ENCODE measurements at places on chromosomes 4 and X.

DNA sequence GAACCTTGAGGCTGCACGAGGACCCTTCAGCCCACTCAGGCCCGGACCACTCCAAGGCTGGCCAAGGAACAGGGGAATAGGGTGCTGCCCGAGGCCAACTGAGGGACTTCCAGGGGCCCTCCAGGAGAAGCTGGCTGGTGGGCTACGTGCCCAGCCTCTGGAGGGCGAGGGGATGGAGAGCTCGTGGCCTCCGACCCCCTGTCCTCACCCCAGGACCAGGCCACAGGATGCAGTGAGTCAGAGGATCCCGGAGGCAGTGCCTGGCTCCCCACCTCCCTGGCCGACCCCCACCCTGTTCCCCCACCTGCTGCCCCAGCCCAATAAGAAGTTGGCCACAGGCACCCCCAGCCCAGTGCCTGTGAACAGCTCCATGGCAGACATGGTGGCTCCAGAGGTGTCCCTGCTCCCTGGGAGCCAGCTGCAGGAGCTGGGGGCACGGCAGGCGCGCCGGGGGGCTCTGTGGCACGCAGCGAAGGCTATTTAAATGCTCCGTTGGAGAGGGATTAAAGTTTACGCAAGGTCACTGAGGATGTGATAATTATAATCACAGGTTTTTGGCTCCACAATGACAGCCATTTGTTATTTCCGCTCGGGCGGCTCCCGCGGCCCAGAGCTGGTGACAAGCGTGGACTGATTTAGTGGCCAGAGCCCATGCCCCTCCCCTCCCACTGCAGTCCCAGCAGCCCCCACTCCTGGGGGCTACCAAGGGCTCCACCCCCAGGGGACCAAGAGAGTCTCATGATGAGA, 95.7 kb upstream of the NKX1-1 start:
- DNase-seq: peak; percentile 16

- peak; percentile 26 for DNase-seq
Measured at GRCh38 chr4:120052856-120053255, 13.8 kb downstream of the MAD2L1 start.

DNA sequence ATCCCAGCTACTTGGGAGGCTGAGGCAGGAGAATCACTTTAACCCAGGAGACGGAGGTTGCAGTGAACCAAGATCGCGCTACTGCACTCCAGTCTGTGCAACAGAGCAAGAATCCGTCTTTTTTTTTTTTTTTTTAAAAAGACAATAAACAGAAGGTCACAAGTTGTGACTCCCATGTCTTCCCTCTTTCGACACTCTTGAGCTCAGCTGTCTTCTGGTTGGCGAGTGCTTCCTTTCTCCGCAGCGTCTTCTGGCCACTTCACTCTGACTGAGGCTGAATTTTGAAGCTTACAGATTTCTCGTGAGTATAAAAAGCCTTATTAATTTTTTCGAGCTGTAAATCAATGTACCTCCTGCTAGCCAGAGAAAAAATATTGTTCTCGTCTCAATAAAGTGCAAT, 124.9 kb downstream of the STOX2 start:
- DNase-seq: no peak

DNA sequence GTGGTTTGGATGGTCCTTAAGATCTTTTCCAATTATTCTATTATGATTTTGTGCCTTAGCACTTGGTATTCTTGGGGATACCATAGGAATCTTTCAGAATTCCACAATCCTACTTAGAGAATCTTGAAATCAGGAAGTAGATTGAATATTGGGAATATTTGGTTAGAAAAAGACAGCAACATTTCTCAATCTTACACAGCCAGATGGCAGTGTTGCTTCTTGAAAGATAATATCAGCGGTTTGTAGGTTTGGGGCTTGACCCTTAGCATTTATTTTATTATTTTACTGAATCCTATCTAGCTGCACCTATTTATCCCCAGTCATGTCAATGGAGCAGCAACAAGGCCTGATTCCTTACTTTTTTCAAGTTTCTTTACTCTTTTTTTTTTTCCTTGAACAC, 28.6 kb downstream of the MAGEB1 start:
- no peak for DNase-seq

DNA sequence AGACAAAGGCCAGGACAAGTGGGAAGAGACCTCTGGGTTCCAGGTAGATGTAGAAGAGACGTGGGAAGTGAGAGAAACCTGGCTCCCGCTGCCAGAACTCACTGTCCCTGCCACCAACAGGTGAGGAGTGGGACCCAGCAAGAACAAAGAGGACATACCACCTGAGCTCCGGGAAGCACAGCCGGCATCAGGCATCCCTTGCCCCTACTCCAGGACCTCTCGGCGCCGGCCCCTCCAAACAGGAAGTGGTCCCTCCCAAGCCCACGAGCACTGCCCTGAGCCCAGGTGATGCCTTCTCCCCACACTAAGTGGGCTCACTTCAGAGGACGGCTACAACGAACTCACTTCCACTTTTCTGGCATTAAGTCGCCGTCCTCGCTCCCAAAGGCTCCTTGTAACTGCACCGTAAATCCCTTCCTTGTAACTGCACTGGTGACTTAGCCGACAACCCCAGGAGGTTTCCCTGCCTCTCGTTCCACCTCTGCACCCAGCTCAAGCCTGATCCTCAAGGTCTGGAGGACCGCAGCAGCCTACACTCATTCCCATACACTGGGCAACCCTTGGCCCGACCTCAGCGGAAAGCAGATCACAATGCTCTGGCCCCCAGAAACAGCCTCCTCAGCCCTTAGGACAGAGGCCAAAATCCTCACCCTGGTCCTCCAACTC, 8.8 kb downstream of the FAM53A start:
- DNase-seq: no peak

- no peak for DNase-seq
Measured at GRCh38 chrX:46873746-46874145, 36.9 kb downstream of the RP2 start.

- no peak for DNase-seq
Measured at GRCh38 chr4:110905367-110905766, 282.5 kb upstream of the PITX2 start.

DNA sequence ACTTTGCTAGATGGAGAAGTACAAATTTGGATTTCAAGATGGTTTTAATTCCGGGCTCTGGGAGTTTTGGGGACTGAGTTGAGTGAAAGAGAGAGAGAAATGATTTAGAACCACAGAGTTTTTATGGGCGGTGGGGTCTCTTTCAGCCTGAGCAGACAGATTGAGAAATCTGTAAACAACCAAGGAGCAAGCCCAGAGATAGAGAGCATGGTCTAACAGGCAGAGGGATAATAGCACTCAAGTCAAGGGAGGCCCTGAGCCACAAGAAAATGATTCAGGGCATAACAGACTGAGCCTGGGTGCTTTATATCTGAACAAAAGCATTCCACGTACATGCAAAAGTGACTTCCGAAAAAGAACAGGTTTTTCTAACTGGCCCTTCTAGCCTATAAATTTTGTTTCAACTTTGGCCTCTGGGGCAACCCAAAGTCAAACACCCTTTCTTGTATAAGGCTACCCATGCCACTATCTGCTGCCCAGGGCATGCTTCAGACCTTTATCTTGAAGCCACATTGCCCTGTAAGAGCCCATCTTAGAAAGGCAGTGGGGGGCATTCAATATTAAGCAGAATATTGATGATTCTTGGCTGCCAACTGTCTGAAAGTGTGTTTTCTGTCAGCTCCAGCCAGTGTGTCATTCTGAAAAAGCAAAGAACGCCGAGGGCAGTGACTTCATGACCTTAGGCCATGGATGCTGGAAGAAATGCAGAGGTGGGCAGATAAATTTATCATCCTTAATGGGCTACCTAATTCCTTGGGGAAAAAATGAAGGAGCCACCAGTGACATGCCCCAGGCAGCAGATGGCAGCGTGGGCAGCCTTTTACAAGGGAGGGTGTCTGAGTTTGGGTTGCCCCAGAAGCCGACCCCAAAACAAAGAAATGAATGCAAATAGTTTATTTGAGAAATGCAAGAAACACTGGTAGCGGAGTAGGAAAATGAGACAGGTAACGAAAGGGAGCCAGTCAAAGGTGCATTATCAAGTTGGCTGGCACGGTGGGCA, 637.6 kb downstream of the MID1IP1 start:
- DNase-seq: no peak

GRCh38 chr4:11179796-11180195, 248.9 kb downstream of the HS3ST1 start:
- no peak for DNase-seq

DNA sequence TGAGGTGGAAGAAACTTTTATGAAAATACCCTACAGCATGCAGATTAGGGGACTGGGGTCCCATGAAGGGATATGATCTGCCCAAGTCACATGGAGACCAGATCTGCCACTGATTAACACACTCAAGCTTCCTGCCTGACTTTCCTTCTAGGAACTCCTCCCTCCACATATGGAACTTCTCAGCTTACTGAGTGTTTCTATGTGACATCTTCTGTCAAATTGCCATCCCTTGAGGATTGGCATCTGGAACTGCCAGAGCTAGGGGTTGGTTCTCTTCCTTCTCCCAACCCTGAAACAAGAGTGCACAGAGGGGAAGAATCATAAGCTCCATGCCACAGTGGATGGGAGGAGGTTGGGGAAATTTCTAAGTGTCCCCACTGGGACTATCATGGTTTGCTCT, 150.6 kb upstream of the MBNL3 start:
- DNase-seq: no peak

DNA sequence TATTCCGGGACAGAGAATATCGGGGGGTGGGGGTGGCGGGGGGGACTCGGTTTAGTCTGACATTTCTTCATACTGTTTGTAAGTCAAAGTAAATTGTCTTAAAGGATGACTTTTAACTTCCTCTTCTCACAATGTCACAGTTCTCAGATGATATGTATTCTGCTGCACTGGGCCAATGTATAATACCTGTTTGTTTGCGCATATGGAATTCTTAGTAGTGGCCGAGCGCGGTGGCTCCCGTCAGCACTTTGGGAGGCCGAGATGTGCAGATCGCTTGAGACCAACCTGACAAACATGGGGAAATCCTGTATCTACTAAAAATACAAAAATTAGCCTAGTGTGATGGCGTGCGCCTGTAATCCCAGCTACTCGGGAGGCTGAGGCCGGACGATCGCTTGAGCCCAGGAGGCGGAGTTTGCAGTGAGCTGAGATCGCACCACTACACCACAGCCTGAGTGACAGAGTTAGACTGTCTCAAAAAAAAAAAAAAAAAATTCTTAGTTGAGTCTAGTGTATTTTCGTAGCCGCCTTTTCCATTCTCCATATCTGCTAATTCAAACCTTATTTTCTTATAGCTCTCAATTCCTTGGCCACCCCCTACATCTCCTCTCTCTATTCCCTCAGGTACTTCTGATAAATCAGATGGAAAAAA, 851 bp downstream of the POLR2B start:
- peak; percentile 25 for DNase-seq

- DNase-seq: no peak
Measured at GRCh38 chrX:133335027-133335426, 80.3 kb downstream of the GPC4 start.

GRCh38 chr4:108272561-108272960, 103.8 kb upstream of the LEF1 start:
- no peak for DNase-seq

GRCh38 chrX:151359931-151360871, 36.8 kb upstream of the VMA21 start:
- DNase-seq: no peak

DNA sequence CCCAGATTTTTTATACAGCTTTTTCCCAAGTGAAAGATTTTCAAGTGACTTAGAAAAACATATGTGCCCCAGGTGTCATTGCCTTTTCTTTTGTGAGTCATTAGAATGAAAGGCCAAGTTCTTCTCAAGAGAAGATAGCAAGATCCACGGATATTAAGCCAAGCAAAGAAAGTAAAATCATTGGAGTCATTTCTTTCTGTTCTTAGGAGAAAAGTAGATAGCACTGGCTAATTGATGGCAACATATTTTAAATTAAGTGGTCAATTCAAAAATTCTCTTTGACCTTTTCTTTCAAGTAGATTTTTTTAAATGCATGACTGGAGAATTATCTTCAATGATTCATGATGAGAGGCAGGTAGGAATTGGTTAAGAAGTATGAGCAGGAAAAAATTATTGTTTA, 94.4 kb downstream of the HHIP start:
- DNase-seq: no peak

- DNase-seq: no peak
Measured at GRCh38 chrX:107470971-107471370, 21.5 kb downstream of the FRMPD3 start.

DNA sequence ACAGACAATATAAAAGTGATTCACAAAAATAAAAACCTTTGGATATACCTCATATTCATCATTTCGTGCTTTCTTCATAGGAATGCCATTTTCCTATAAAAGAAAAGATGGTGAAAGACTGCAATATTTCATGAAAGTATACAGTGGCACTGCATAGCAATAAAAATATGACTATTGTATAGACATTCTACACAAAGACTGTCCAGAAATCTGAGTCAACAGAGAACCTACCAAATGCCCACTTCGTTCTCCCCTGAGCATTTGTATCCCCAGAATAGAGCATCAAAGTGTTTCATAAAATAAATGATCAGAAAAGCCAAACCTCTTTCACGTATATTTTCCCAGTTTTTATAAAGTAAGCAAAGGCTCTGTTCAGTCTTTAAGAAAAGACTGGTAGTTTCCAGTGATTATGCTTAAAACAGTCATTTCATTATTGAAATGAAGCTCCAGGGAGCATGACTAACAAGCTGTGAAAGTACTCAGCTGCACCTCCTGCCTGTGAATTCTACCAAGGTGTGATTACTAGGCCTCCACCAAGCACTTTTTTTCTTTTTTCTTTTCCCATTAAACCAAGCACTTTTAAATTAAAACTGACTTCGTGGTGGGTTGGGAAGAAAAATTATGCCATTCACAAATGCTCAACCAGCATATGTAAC, 20.2 kb downstream of the PPA2 start:
- no peak for DNase-seq

DNA sequence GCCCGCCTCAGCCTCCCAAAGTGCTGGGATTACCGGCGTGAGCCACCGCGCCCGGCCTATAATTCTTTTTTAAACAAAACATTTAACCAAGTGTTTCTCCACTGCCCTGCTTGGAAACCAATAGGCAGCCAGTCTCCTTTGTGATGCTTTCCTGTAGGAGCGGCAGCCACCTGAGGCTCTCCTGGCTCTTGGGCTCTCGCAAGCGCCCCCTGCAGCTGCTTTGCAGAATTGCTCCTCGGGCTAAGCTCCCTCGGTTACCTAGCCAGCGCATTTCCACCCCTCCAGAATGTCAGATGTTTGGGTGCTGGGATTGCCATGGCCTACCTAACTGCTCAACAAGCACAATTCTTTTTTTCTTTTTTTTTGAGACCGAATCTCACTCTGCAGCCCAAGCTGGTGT, 7.7 kb downstream of the S100P start:
- DNase-seq: no peak

GRCh38 chr4:120034913-120035312, 31.7 kb downstream of the MAD2L1 start:
- no peak for DNase-seq

DNA sequence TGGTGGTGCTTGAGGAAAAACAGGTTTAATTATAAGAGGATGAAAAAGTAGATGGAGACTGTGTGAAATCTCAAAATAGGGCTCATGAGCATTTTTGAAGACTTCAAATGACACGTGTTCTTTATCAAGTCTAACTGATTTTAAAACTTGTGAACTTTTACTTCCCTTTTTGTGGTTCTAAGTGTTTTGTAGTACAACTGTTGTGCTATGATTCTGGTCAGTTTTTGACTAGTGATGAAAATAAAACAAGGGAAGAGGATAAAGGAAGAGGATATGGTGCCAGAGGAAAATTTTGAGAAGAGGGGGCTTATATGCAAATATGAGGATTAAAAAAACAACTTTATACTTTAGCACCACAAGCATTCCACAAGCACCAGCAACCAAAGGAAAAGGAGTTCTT, 644.0 kb downstream of the RPA4 start:
- DNase-seq: no peak

All from CD4-positive, alpha-beta T cell treated with Interleukin-15 for 1 hour (primary cell).